Stimulated activated CD8-positive, alpha-beta memory T cell treated with anti-CD3 and anti-CD28 coated beads, Interleukin-2, amount 100 ng/mL, for 1 hour (primary cell): ENCODE measurements at places on chromosomes 12 and 14.

DNA sequence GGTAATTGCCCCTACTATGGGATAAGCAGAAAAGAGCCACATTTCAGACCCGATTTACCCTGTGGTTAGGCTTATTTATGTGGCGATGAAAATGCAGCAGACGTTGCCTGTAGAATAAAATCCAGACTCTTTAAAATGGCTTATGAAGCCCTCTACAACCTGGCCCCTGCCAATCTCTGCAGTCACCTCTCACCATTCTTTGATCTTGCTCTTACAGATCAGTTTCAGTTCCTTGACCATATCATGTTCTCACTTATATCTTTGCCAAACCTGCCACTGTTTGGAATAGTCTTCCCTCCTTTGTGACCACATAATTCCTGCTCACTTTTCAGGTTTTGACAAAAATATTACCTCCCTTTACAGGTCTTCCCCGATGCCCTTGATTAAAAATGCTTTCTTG lies 264.3 kb upstream of the GARIN6 start:
- no peak for DNase-seq

- DNase-seq = no peak
Measured at GRCh38 chr14:71204768-71205167, 297.5 kb downstream of the PCNX1 start.

- DNase-seq = no peak
Measured at GRCh38 chr14:24817212-24818057, 183.4 kb upstream of the GZMB start.

GRCh38 chr14:73457041-73457923 lies 1.1 kb downstream of the NUMB start:
- no peak for DNase-seq

GRCh38 chr12:22047494-22047893 lies 1.5 kb downstream of the CMAS start:
- no peak for DNase-seq

DNA sequence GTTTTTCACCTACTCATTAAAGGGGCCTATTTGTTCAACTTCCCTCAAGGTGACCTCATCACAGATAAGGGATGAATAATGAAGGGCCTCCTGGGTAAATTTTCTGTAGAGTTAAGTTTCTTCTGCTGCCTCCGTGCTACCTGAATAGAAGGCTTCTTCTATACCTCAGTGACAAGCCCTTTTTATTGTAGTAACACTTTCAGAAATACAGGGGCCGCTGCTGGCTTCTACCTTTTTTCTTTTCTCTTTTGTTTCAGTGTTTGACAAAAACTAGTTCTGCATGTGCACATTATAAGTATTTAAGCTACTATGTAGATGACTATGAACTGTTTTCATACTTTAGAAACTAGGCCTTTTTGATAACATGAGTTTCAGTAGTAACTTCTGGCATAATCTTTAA lies 207.0 kb downstream of the NAV3 start:
- DNase-seq = no peak

GRCh38 chr12:18254081-18254480 lies 7.2 kb upstream of the PIK3C2G start:
- no peak for DNase-seq

- DNase-seq = no peak
Measured at GRCh38 chr12:131869871-131870418, 24.5 kb upstream of the ULK1 start.

GRCh38 chr12:110199339-110200123 lies 75.4 kb downstream of the IFT81 start:
- no peak for DNase-seq

- DNase-seq = no peak
Measured at GRCh38 chr14:72892879-72893635, 844 bp downstream of the DPF3 start.

- no peak for DNase-seq
Measured at GRCh38 chr12:79682593-79682992, 8.2 kb downstream of the PAWR start.

- DNase-seq = no peak
Measured at GRCh38 chr12:90490355-90490754, 464.6 kb downstream of the CCER1 start.

DNA sequence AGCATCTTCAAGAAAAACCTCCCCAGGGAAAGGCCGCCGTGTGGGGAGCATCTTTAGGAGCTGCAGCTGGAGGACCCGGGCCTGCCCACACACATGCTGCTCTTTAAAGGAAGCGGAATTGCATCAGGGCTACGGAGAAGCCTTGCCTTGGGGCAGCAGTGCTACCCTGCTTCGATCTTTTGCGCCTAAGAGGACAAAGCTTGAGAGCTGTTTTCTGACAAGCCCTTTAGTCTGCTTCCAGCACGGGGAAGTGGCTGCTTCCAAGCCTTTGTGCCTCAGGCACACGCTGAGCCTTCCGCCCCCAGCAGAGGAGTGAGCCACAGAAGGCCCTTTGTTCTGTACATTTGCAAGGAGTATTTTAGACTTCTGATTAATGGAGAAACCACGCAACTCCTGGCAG lies 31.5 kb downstream of the COA8 start:
- no peak for DNase-seq

- DNase-seq = no peak
Measured at GRCh38 chr12:120933786-120934185, 29.6 kb upstream of the SPPL3 start.

DNA sequence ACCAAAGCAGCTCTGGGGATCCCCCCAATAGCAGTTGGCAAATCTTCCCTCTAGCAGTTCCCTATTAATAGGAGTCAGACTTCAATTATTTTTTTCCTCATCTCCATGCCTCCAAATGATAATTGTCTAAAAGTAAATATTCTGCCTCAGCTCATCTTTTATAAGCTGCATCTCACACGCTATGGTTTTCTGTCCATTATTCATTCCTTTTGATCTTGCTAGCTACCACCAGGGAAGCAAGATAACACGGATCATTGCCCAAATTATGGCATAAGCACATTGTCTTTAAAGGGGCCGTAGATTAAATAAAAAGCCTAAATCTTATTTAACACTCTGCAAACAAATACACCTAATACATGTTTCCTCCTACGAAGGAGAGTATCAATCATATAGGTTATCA lies 670.8 kb upstream of the FLRT2 start:
- no peak for DNase-seq

DNA sequence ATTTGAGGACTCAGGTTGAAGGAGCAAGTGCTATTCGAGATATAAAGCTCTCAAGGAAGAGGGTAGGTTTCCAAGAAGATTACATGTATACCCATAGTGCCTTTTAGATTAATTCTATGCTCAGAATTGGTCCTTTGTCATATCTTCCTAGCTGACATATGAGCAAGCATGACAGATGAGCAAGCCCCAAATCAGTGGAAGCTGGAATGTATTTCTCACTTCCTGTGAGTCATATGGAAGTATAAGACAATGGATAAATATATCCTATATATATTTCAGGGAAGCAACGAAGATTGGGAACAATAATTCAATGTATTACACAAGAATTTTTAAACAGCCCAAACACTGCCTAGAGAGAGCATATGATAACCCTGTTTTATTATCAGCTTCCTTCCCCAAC lies 674.1 kb upstream of the ATXN7L3B start:
- DNase-seq = no peak

- DNase-seq = no peak
Measured at GRCh38 chr12:84336231-84336630, 576.4 kb downstream of the SLC6A15 start.

GRCh38 chr12:111942557-111942956 lies 70.4 kb downstream of the TMEM116 start:
- no peak for DNase-seq

DNA sequence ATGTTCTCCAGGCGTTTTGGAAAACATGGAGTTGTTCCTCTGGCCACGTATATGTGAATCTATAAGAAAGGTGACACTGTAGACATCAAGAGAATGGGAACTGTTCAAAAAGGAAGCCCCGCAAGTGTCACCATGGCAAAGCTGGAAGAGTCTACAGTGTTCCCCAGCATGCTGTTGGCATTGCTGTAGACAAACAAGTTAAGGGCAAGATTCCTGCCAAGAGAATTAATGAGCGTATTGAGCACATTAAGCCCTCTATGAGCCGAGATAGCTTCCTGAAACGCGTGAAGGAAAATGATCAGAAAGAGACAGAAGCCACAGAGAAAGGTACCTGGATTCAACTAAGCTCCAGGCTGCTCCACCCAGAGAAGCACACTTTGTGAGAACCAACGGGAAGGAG lies 92.5 kb upstream of the EIF5 start:
- DNase-seq = no peak

DNA sequence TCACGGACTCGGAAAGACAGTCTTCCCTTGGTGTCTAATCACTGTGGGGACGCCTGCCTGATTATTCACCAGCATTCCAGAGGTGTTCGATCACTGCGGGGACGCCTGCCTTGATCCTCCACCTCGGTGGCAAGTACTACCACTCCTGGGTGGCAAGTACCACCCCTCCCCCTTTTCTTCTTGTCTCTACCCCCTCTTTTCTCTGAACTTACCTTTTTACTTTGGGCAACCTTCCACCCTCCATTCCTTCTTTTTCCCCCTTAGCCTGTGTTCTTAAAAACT lies 12.0 kb upstream of the LGMN start:
- no peak for DNase-seq

DNA sequence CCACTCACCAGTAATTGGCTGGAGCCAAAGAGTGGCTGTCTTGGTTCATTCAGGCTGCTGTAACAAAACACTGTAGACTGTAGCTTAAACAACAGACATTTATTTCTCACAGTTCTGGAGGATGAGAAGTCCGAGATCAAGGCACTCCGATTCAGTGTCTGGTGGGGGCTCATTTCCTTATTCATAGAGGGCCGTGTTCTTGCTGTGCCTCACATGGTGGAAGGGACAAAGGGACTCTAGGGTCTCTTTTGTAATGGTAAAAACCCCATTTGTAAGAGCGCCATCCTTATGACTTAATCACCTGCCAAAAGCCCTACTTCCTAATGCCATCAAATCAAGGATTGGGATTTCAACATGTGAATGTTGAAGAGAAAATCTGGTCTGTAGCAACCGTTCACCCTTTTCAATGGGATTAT lies 34.7 kb upstream of the CDKN3 start:
- no peak for DNase-seq

- no peak for DNase-seq
Measured at GRCh38 chr12:1936406-1937320, 18.2 kb upstream of the CACNA2D4 start.

DNA sequence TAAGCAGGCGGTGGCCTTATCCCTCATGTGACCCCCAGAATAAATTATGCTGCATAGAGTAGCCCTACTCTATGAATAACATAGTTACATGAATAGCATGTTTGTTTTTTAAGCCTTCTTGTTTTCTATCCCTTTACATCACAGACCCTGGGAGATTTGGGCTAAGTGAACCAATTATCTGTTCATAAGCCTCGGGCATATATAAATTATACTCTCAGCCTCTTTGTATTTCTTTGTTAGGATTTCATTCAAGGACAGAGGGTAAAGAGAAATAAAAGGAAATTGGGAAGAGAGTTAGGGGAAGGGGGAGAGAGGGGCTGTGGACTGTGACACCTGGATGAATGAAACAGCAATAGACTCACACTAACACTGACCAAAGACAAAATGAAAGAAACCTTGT lies 35.3 kb upstream of the RTRAF start:
- DNase-seq = no peak

DNA sequence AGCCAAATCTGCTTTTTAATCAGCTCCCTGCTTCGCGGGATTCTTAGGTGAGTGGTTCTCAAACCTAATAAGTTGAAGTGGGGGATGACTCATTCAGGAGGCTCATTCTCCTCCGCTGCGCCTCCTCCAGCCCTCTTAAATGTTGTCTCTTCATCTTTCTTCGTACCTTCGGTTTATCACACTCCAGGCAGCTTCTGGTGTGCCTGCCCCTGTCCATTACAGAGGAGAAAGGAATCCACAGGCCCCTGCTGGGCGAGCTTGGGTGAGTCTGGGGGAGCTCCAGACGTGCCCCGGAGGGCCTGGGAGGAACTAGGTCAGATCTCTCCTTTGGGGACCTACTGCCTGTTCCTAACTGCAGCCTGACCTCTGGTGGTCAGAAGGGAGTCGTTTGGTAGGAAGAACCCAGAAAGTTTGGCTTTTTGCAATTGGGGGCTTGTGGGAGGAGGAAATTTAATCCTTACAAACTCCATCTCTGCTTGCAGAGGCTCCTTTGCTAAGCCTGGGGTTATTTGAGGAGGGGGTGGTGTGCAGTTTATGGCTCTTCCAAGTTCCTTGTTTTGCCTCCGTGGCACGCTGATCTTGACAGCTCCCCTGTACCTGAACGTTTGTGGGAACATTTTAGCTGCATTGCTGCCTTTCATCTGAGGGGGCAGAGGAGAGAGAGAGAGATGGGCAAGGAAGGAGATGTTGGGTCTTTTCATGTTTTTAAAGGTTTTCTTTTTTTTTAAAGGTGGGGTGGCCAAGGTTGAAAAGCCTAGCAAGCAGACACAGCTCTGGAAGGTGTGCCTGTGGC lies 84.1 kb upstream of the GNG2 start:
- no peak for DNase-seq

- no peak for DNase-seq
Measured at GRCh38 chr14:67940486-67941455, 121.2 kb downstream of the RAD51B start.

DNA sequence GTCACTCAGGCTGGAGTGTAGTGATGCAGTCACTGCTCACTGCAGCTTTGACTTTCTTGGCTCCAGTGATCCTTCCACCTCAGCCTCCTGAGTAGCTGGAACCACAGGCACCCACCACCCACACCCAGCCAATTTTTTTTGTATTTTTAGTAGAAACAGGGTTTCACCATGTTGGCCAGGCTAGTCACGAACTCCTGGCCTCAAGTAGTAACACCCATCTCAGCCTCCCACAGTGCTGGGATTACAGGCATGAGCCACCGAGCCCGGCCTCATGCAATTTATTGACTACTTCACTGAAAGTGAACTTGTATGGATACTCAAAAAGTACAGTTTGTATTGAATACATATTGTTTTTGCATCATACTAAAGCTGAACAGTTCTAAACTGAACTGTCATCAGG lies 9.1 kb downstream of the PSEN1 start:
- DNase-seq = no peak

- no peak for DNase-seq
Measured at GRCh38 chr14:22276913-22277816, 311.9 kb downstream of the DAD1 start.

DNA sequence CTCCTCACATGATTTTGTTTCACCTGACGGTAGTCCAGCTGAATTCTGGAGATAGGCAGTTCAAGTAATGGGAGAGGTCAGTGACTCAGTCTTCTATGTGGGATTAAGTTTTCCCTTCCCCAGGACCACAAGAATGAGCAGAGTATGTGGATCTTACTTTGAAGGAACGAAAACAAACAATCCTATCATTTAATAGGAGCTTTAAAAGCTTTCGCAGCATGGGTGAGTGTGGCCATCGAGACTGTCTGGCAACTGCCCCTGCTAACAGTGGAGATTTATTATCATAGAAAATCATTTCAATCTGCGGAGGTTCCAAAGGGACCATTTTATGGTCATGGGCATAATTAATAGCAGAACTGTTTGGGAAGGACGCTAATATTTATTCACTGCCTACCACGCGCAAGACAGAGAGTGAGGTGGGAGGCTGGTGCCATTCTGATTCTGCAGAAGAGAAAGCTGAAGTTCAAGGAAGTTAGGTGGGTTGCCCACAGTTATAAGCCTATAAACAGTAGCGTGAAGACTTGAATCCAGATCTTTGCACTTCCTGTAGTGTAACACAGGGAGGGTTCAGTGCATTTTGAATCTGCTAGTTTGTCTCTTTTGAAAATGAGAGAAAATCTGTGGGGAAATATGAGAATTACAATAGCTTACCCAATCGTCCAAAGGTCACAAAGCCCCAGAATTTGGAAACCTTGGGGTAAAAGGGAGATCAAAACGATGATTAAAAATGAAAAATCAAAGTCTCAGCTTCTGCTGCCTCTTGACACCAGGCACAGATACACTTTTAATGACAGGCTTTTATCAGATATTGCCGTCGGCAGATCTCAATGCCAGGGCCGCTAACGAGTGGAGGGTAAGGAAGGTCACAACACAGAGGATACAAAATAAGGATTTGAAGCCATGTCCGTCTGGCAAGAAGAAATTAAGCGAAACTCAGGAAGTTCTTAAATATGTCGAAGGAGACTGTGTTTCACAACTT lies 209.6 kb downstream of the CRADD start:
- no peak for DNase-seq
